ENCODE measurements at places on chromosomes 3 and 15.

GRCh38 chr3:23079976-23080375 is 123.2 kb upstream of the UBE2E2 start:
- DNase-seq, result no peak

DNA sequence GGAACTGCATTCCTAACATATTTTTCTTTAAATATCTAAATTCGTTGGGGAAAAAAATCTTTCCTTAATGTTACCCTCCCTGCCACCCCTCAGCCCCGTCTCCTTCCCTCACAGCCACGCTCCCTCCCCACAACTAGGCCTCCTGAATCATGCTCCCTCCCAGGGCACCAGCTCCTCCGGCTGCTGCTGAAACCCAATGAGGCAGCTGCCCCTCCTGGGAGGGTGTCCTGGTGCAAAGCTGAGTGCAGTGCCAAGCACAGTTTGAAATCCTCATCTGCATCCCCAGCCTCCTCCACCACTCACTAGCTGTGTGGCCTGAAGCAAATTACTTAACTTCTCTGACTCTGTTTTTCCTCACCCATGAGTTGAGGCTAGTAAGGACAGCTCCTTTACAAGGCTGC is 2.7 kb upstream of the NR2E3 start:
- DNase-seq, result no peak

DNA sequence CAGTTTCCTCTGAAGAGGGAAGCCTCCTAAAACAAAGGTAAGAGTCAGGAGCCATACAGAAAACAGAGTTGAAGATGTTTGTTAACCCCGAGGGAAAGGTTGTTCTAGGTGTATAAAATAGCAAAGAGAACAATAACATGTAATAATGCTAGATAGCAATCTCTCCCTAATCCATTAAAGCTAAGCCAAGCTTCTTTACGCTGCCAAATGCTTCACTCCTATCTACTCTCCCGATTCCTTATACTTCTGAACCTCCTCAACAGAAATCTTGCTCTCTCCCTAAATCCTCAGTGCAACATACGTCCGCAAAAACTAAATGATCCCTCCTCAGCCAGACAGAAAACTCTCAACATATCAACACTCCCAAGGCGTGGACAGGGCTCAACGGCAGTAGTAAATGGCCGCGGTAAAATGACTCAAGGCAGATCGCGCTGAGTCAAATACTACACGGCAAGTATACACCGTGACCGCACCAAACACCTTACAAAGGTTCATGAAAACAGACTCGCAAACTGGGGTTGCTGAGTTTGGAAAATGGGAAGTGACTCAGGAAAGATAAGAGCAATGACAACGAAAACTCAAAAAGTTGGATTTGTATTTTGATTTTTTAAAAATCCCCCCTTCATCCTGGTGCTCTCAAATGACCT is 682 bp downstream of the CLDND1 start:
- peak; percentile 35 for DNase-seq

- DNase-seq, result peak; percentile 13
Observed at GRCh38 chr3:38916706-38917105, 100.7 kb upstream of the SCN10A start.

GRCh38 chr3:122785231-122785630 is 8.4 kb downstream of the HSPBAP1 start:
- DNase-seq, result no peak

DNA sequence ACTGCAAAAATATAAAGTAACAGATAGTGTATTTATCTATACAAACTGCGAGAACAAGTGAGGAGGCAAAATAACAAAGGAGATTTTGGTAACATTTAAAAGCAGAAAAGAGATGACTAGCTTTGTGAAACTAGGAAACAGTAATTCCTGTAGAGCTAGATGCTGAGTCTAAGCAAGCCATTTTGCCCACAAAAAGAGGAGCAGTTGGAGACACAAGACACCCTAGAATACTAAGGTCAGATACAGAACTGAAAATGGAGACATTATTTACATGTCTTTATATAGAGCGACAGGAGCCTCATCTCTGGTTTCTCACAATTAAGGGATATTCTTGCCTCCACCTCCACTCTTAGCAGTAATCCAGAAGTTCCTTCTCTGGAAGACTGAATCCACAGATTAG is 732.4 kb upstream of the GBE1 start:
- DNase-seq, result no peak

DNA sequence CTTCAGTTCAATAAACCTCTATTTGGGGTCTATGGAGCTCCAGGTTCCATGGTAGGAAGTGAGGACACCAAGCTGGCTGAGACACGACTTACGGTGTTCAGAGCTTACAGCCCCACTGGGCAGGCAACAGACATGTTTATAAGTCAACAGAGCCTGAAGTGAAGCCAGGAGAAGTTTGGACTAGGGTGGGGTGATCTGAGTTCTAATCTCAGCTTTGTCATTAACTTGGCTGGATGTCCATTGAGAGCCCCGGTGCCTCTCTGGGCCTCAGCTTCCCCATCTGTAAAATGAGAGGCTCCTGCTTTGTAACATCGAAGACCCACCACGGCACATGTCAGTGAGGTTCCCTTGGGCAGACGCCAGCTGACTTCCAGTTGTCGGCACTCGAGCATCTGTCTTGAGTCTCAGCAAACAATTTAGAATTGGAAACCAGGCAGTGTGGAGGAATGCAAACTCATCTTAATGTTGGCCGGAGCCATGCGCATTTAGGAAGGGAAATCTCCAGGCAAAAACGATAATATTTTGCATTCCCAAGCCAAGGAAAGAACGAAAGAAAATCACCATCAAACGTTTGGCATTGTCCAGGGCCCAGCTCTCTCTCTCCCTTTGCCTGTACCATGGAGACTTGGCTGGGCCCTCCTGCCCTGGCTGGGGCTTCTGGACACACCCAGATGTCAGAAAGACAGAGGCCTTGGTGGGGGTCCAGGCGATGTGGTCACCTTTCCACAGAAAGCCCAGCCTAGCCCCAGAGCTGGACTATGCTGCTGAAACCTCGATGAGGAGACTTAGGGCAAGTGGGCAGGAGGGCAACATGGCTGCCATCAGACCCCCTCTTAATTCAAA is 18.4 kb downstream of the ITGA11 start:
- DNase-seq, result no peak

DNA sequence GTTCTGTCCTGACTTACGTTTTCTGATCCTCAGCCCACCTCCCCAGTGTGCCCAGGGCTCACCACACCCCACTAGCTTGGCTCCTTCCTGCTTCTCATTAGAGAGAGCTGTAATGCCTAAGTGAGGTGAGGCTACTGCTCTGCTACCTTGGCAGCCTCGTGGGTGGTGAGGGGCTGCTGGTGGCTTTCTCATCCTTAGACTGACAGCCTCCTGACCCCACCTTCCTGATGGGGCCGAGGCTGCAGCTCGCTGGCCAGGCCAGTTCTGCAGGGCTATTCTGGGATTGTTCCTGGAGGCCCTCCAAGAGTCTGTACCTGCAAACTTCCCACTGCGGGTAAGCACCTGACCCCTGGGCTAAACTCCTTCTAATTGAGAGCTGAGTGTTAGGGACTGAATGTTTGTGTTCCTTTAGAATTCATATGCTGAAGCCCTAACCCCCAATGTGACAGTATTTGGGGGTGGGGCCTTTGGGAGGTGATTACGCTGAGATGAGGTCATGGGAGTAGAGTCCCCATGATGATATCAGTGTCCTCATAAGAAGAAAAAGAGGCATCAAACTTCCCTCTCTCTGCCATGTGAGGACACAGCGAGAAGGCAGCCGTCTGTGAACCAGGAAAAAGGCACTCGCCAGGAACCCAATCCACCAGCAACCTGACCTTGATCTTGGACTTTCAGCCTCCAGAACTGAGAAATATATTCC is 38.1 kb upstream of the IQSEC1 start:
- no peak for DNase-seq

DNA sequence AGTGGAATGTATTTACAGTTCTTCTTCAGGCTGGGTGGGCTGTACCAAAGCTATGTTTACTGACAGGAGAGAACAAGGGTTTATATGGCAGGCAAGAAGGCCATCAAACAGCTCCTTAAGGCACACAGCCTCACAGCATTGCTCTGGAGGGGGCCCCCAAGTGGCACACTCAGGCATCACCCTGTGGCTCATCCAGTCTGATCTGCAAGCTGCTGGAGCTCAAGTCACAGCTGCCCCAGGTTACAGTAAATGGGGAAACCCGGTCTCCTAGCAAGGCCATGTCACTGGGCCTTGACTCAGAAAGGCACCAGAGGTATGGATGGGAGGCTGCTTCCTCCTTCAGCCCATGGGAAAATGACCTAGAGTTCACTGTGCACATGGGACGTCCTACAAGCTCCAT is 67.5 kb downstream of the TFG start:
- no peak for DNase-seq

- DNase-seq, result no peak
Observed at GRCh38 chr15:43249236-43249635, 17.5 kb downstream of the TGM5 start.

GRCh38 chr3:66527246-66527645 is 26.4 kb upstream of the LRIG1 start:
- DNase-seq, result no peak

- no peak for DNase-seq
Observed at GRCh38 chr3:39467394-39468107, at the start of gene MOBP. Gene MOBP, plus strand, starts transcription at chr3:39467680. Its CDS starts 34,390 bp downstream, at chr3:39502070.

DNA sequence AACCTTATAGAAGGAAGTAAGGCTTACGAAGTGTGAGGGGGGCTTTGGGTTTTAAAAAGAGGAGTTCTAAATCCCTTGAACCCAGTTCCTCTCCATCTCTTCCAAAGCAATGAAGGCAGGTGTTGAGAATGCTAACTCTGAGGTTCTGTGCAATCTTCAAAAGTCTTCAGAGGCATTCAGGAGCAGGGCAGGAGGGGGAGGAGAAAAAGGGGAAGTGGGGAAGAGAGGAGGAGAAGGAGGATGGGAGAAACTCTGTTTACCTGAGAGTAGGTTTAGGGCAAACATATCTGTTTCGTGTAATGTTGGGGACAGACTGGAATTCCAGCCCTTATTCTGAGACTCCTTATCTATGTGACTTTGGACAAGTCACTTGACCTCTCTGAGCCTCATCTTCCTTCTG is 36.9 kb downstream of the FAM3D start:
- DNase-seq, result no peak

GRCh38 chr3:111691293-111691909 is 96.3 kb upstream of the ZBED2 start:
- DNase-seq, result no peak

DNA sequence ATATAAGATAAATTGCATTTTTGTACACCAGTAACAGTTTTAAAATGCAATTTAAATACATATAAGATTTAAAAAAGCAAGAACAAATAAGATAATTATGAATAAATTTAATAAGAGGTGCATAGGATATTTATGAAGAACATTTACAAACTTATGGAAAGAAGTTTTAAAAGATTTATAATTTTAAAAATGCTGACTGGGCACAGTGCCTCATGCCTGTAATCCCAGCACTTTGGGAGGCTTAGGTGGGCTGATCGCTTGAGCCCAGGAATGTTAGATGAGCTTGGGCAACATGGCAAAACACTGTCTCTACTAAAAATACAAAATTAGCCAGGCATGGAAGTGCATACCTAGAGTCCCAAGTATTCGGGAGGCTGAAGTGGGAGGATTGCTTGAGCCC is 37.8 kb downstream of the EOMES start:
- DNase-seq, result no peak

DNA sequence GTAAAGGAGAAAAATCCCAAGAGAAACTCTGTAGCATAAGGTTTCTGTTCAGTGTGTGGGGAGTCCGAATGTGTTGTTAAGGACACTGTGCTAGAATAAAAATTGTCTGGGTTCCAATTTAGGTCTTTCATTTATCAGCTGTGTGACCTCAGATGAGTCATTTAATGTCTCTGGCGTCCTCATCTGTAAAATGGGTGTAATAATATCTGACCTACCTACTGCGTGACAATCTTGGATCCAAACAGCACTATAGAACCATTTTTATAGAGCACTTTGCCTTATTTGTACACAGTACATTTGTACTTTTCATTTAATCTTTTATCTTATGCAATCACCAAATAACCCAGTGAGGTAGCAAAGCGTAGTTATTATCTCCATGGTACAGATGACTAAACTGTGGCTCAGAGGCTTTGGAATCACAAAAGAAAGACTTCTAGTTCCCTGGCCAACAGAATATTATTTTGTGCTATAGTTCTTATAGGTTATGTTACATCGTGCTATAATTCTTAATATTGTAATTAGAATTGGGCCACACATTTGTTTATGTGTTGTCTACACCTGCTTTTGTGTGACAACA is 46.6 kb upstream of the TNIK start:
- DNase-seq, result no peak

DNA sequence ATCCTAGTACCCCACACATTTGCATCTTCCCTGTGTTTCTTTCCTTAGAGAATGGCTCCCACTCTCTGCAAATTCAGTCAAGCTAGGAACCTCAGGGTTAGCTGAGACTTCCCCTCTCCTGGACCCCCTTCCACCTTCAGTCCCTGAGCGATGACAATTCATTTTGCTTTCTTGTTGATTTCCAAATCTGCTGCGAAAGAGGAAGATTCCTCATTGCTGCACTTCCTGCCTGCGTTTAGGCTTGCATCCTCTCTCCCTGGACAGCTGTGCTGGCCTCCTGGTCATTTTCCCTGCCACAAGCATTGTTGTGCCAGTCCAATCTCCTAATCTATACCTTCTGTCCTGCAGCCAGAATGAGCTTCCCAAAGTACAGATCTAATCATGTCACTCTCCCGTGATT is 12.3 kb upstream of the DGKG start:
- DNase-seq, result no peak

- no peak for DNase-seq
Observed at GRCh38 chr15:79086814-79087213, 3.8 kb downstream of the RASGRF1 start.

DNA sequence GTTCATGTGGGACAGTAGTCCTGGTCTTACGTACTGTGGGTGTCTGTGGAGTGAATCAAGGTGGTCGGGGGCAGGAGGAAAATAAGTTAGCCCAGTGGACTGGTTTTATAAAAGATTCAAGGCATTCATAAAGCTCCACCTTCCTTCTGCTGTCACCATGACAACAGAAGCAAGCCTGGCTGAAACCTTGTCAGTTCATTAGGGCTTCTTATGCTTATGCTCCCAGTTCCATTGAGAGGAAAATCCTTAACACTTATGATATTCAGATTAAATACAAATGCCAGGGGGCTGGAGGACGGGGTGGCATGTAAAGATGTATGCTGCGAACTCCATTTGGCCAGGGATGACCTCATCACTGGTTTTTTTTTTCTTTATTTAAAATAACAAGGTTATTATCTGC is 283.1 kb upstream of the ATP10A start:
- no peak for DNase-seq

- DNase-seq, result no peak
Observed at GRCh38 chr3:79976466-79976865, 208.7 kb upstream of the ROBO1 start.

DNA sequence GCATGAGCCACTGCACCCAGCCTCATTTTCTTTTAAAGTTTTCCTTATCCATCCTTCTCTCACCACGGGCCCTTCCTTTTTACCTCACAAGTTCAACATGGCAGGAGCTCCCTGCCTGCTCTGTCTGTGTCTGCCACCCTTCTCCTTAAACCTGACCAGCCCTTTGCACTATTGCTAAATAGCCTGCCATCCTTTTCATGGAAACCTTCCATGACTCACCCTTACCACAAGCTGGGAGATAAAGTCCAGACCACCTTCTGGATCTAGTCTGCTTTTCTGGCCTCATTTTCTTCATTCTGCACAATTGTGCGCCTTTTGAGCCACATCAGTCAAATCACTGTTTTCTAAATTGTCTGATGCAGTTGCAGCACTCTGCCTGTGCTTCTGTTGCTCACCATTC is 8.9 kb downstream of the PARP14 start:
- DNase-seq, result no peak

All from HS-5 (cell line).